ENCODE measurements at places on chromosomes 3 and 15.

- no peak for DNase-seq
Measured at GRCh38 chr3:42602961-42603360, 2.5 kb downstream of the NKTR start.

- no peak for DNase-seq
Measured at GRCh38 chr15:68197170-68197492, 8.0 kb downstream of the CALML4 start.

DNA sequence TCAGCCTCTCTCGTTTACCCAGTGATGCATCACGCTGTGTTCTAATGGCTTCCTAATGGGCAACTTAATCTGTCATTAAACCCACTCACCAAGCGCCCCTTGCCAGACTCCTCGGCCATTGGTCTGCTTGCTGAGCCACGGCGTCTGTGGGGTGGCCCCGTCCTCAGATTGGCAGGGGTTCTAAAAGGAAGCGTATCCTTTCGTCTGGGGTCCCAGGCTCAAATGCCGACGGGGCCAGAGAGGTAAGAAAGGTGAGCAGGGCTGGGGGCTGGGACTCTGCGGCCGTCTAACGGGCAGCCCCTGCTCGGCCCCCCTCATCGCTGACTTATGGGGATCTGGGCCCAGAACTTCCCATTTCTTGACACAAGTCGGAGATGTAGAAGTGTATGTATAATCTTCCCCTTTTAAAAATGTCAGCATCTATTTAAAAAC is 315.1 kb upstream of the PROK2 start:
- peak; percentile 74 for DNase-seq

GRCh38 chr3:173008978-173009377 is 132.1 kb downstream of the SPATA16 start:
- no peak for DNase-seq

- no peak for DNase-seq
Measured at GRCh38 chr3:105846809-105847208, 22.0 kb downstream of the CBLB start.

GRCh38 chr3:139988472-139989156 is 53.6 kb downstream of the CLSTN2 start:
- no peak for DNase-seq

- DNase-seq, result peak; percentile 44
Measured at GRCh38 chr15:33963831-33964664, 4.2 kb upstream of the CHRM5 start.

DNA sequence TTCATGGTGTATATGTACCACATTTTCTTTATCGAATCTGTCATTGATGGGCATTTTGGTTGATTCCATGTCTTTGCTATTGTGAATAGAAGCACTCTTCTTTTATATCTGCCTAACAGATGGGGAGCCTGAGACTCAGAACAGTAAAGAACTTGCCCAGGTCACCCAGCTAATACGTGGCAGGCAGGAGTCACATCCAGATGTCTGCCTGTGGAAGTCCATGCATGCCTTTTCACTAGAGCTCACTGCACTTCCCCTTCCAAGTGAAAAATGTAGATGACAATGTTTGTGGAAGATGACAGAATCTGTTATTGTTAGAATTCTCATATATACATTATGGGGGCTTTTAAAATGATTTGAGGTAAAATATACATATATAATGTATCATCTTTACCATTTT is 165.0 kb downstream of the PDZRN3 start:
- DNase-seq, result no peak

- DNase-seq, result no peak
Measured at GRCh38 chr3:27589795-27590194, 105.6 kb upstream of the SLC4A7 start.

- DNase-seq, result no peak
Measured at GRCh38 chr3:21505711-21506460, 245.1 kb downstream of the ZNF385D start.

DNA sequence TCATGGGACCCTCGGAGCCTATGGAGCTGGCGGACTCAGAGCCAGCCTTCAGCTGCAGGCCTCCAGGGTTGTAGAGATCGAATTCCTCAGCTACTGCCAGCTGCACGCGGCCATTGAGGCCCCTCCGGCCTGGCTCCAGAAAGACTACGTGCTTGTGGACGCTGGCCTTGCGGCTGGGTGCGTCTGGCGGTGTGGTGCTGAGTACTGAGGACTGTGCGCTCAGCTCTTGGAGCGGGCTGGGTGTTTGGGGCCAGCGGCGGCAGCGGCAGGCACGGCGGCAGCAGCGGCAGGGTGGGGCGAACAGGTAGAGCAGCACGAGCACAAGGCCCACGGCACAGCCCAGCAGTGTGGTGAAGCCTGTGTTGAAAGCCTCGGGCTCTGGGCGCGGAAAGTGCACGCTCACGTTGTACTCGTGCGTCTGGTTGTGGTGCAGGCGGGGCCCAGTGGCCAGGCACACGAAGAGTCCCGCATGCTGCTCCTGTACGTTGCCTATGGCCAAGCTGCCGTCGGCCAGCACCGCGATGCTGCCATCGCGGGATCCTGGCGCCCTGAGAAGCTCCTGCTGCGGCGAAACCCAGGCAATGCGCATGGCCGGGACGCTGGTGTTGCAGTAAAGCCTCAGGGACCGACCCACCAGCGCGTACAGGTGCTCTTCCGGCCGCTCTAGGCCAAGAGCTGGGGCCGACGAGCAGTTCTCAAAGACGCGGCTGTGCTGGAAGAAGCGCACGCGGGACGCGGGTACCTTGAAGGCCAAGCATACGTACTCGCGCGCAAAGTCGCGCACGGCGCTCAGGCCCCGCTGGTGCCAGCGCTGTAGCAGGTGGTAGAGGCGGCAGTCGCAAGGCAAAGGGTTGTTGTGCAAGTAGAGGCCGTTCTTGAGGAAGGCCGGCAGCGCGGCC is 1.3 kb downstream of the AMIGO3 start:
- DNase-seq, result no peak

- DNase-seq, result no peak
Measured at GRCh38 chr15:67472957-67473356, 48.0 kb upstream of the C15orf61 start.
